ENCODE measurements at places on chromosomes 1 and 21.
A peak's percentile ranks its signal among the peaks of the same experiment; 100 is the strongest.

GRCh38 chr1:93765099-93765498, 83.5 kb upstream of the BCAR3 start:
- no peak for DNase-seq

GRCh38 chr21:44931137-44931500, 8.7 kb upstream of the SLX9 start:
- no peak for DNase-seq

GRCh38 chr1:150922519-150922975, 3.6 kb upstream of the SETDB1 start:
- peak; percentile 76 for DNase-seq

DNA sequence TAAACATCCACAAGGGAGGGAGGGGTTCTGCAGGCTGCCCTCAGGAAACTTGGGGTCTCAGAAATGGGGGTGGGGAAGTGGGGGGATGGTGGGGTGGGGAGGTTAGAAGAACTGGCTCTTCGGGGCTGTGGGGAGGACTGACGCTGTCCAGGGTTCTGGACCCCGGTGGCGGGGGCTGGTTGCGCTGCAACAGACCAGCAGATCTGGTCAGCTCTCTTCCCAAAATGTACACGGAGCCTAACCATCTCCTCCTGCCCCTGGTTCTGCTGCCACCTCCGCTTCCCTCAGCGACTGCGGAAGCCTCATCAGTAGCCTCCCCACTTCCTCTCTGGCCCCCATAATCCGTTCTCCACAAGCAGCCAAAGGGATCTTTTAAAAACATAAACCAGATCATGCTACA, 29.3 kb upstream of the C1QA start:
- DNase-seq = no peak

- DNase-seq = no peak
Observed at GRCh38 chr1:244326757-244327156, 125.0 kb downstream of the ADSS2 start.

- no peak for DNase-seq
Observed at GRCh38 chr1:97138515-97139032, 417.0 kb downstream of the PTBP2 start.

GRCh38 chr1:241800640-241801039, 47.4 kb upstream of the EXO1 start:
- DNase-seq = no peak

DNA sequence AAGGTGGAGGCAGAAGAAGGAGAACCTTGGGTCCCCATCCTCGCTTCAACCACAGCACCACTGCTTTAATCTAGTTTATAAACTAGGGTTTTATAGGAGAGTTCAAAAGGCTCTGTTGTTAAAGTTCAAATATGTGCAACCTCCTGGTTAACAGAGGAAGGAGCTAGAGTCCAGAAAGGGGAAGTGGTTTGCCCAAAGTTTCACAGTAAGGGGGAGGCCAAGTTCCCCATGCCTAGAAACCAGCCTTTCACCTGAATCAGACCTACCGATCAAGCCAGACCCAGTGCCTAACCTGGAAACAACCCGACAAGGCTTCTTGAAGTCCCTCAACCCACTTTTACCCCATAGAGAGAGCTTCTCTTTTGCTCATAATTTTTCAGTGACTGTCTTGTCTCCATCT, 106.5 kb downstream of the PLPP3 start:
- DNase-seq = no peak

DNA sequence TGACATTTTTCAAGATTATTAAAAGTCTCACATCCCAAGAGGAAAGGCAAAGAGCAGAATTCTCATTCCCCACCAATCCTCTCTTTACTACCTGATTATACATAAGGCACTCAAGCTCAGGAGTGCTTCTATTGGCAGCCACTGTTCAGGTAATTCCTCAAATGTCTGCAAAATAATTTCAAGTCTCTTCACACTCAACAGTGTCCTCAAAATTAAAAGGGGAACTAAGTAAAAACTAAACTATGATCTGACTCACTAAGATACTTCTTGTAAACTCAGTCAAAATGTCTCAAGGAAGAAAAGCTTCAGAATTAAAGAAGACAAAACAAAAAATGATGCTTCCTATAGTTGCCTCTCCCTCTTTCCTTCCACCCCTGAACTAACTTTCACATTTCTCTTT, 135.6 kb downstream of the GPATCH2 start:
- no peak for DNase-seq

GRCh38 chr1:30317921-30318320, 405.5 kb downstream of the MATN1 start:
- no peak for DNase-seq

GRCh38 chr1:95371666-95372282, 137.8 kb downstream of the RWDD3 start:
- no peak for DNase-seq

GRCh38 chr1:102085896-102086295, 89.2 kb upstream of the OLFM3 start:
- DNase-seq = no peak

- no peak for DNase-seq
Observed at GRCh38 chr1:199422206-199422605, 605.3 kb upstream of the NR5A2 start.

DNA sequence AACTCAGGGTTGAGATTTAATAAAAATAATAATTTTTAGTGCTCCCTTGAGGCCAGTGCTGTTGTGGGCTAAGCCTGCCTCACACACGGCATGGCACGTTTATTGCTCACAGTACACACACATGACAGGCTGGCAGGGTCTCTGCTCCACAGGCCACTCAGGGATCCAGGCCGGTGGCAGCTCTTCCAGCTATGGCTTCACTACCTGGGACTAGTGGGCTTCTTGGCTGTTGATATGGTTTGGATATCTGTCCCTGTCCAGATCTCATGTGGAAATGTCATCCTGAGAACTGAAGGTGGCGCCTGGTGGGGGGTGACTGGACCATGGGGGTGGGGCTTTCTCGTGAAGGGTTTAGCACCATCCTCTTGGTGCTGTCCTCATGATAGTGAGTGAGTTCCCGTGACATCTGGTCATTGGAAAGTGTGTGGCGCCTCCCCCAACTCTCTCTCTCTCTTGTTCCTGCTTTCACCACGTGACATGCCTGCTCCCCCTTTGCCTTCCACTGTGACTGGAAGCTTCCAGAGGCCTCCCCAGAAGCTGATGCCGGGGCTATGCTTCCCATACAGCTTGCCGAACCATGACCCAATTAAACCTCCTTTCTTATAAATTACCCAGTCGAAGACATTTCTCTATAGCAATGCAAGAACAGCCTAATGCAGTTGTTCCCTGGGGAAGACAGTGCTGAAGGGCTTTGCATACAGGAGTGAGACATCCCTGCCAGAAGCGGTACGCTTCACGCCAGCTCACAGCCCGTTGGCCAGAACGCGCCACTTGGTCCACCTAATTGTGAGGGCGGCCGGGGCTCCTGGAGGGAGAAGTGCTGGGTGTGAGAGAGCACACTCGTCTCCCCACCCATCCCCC, 226.9 kb upstream of the C1orf174 start:
- DNase-seq = no peak

GRCh38 chr1:112699425-112700144, 7.3 kb downstream of the RHOC start:
- DNase-seq = no peak

- DNase-seq = no peak
Observed at GRCh38 chr1:27166351-27166802, 11.5 kb upstream of the SLC9A1 start.

DNA sequence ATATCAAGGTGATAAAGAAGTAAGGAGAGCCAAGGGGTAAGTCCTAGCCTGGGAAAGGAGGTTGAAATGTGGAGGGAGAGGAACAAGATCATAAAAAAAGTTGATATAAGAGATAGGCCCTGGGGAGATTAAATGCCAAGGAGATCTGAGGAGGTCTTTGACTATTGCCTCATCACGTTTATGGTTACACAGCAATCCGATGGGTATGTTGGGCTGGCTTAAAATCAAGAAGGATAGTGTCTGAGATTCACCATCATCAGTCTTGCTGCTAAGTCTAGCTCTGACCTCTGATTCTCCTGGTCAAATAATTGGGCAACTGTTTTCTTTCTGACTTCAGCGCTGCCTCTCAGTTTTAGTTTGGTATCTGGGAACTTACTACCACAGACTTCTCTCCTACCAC, 416.3 kb downstream of the GPATCH2 start:
- DNase-seq = no peak

GRCh38 chr1:60573726-60574409, 500.3 kb upstream of the C1orf87 start:
- peak; percentile 49 for DNase-seq

DNA sequence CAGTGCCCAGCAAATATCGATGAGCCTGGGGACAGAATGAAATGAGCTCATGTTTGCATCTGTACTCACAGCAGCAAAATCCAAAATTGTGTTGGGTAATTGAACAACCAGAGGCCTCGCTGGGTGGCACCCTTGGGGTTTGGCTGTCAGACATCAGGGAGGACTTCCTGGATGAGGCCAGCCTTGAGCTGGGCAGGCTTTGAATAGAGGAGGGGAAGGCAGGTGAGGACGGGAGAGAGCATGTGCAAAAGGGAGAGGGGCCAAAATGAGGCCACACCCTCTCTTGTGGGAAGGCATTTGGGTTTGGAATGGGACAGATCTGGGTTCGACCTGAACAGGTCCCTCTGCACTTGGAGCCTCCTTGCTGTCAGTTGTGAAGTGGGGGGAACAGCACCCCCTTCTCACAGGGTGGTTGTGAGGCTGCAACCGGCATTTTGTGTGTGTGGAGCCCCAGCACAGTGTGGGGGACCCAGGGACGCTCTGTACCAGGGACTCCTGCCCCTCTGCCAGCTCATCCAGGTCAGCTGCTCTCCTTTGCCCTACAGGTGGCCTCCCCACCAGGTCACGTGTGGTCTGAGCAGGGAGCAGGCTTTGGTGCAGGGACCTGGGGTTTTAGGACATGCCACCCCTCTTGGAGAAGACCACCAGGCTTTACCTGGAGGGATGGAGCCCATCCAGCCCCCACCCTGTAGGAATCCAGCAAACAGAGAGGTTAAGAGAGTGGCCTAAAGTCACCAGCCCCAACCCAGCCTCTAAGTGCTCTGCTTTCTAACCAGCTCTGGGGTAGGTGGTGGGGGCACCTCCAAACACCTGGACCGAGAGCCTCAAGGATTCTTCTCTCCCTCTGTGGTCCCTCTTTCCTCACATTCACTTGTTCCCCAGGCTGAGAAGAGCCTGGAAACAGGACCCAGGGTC, 521.8 kb downstream of the PTPRU start:
- DNase-seq = no peak

DNA sequence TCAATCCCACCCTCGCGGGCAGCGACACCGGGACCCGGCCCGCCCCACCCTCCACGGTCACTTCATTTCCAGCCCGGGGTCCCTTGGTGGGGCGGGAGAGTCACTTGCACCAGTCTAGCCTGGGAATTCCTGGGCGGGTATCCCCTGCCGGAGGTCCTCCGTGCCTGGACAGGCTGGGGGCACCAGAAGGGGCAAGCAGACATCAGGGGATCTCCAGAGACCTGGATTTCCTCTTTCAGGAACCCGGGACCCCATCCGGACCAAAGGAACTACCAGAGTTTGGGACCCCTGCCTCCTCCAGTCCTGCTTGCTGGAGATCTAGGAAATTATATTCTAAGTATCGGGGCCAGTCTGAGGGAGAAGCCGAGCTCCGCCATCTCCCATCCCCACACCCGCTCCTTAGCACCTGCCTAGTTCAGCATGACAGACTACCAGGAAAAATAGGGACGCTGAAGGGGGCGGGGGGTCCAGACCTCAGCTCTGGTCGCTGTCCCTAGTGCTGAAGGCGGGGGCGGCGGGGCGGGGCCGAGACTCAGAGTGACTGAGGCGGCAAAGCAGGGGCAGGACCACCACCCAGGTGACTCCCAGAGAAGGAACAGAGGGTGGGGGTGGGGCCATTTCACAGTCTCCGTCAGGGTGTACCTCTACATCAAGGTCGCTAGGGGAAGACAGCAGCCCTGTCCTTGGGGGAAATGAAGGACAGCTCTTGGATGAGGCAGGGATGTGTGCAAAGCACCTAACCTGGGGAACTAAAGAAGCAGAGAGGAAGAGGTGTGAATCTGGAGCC, 832 bp downstream of the HCN3 start:
- DNase-seq = no peak

- DNase-seq = no peak
Observed at GRCh38 chr21:38542263-38542662, 44.0 kb upstream of the ERG start.

- no peak for DNase-seq
Observed at GRCh38 chr1:182107209-182107608, 45.7 kb upstream of the ZNF648 start.

DNA sequence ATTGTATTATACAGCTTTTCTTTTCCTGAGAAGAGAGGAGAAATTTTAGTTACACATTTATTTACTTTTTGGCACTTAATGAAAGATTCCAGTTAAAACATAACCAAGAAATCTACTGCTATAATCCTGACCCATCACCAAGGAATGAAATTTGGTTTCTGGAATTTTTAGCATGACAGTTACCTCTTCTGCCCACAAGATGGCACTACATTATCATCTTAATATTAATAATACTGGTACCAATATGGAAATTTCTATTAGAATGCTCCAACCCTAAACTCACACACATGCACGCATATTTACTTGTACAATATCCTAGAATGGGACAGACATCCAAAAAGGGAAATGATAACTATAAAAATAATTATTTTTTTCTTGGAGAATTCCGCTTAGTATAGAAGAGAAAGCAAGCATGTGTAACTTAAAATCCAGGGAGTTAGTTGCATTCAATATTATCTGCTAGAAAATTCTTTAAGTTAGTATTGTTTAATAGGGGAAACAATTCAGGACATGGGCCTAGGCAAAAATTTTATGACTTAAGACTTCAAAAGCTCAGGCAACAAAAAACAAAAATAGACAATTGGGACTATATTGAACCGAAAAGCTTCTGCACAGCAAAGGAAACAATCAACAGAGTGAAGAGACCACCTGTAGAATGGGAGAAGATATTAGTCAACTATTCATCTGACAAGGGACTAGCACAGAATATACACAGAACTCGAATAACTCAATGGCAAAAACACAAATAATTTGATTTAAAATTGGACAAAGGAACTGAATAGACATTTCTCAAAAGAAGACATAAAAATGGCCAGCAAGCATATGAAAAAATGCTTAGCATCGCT, 37.4 kb downstream of the MAP3K21 start:
- DNase-seq = no peak

GRCh38 chr21:34536820-34537219, 24.8 kb upstream of the KCNE1 start:
- no peak for DNase-seq

DNA sequence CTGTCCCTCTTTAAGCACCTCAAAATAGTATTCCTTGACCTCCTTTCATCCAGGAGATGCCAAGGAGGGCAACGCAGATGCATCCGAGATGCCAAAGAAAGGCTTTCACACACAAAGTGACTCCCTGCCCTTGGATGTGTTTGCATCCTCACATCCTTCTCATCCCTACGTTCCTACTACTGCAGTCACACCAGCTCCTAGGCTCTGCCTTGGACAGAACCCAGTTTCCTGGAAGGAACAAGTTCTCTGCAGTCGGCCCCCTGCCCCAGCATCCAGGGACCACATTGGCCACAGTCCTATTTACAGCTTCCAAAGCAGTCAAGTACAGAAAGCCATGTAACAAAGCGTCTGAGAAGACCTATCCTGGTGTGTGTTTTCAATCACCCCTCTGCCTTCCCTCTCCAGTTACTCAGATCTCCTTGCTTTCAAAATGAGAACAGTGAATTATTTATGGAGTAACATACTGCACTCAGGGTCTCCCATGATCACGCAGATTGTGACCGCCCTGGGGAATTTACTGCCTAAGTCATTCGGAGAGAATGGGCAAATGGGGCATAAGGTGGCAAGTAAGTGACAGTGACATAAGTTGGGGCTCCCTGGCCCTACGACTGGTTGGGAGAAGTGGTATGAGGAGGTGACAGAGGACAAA, 21.8 kb upstream of the SRP9 start:
- DNase-seq = no peak

- DNase-seq = no peak
Observed at GRCh38 chr1:32307324-32307723, 15.4 kb downstream of the HDAC1 start.

All from epithelial cell of proximal tubule (primary cell).